ENCODE measurements at places on chromosomes 6 and 20.

GRCh38 chr6:46648869-46649492 lies 3.6 kb downstream of the CYP39A1 start:
- no peak for DNase-seq

DNA sequence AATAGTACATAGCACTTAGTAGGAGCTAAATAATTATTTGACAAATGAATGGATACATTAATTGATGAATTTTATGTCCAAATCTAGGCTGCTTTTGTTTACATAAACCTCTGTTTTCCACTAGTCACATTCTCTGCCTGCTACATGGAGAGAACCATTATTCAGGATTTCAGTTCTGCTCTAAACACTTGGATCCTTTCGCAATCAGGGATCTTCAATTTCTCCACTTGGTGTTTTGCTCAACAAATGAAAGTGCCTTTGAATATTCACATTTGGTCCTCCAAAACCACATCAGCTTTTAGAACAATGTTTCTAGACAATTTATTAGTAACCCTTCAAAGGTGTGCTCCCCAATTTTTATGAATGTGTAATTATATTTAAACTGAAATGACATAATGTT lies 30.6 kb upstream of the HLA-DQB1 start:
- DNase-seq = no peak

- DNase-seq = no peak
These were observed 149.7 kb downstream of the LRRC1 start for GRCh38 chr6:53944543-53944942.

GRCh38 chr6:17839513-17840223 lies 132.9 kb upstream of the NUP153 start:
- no peak for DNase-seq

DNA sequence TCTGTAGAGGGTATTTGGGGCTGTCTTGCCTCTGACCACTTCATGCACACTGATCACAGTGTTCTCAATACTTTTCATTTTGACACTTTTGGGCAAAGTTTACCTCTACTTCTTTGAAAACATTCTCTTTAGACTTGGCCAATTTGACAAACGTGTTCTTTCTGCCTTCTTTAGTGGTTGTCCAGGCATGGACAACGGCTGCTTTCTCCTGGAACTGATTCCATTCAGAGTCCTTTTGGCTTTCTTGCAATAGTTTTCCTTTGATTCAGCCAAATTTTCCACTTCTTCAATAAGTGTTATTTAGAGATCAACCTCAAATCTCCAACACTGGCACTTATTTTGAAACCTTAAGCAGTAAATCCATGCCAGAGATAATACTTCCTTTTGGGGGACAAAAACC lies 6.7 kb upstream of the CST9 start:
- DNase-seq = no peak

- DNase-seq = no peak
These were observed 43.9 kb downstream of the NCR2 start for GRCh38 chr6:41379306-41379705.

GRCh38 chr6:84847390-84848160 lies 83.2 kb upstream of the TBX18 start:
- DNase-seq = no peak

GRCh38 chr20:50396623-50397022 lies 113.6 kb upstream of the PTPN1 start:
- DNase-seq = no peak

DNA sequence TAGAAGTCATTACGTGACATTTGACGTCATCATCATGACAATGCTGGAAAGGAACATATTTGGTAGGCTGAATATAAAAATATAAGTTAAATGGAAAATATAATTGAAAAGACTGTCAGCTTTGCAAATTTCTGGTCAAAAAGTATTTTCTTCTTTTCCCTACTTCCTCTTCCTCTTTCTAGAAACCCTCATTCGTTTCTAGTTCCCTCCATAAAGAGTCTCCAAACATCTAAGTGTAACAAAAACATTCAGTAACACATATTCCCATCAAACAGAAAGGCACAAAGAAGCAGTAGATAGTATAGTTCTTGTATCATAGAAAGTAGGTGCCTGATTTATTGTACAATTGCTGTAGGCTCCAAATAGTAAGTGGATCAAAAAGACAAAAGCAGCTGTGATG lies 150.8 kb upstream of the FAM83B start:
- no peak for DNase-seq

- DNase-seq = no peak
These were observed 129.9 kb downstream of the EYA2 start for GRCh38 chr20:47024461-47024937.

- DNase-seq = no peak
These were observed 56.4 kb upstream of the NAA20 start for GRCh38 chr20:19960745-19961144.

DNA sequence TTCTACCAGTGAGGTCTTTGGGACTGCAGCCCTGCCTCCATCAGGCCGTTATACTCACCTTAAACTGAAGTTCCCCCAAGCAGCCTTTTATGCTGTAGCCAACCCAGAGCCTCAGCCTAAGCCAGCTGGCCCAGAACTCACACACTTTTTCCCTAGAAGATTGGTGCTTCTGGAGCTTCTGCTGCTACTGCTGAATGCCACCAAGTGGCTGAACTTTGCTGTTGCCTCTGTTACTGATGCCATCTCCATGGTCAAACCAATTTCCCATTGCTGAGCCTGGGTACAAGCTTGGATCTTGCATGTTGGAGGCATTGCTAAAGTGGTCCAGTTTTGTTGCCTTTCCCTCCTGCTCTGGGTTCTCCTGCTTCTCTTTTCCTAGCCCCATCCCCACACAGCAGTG lies 15.0 kb upstream of the TBX18 start:
- DNase-seq = no peak

DNA sequence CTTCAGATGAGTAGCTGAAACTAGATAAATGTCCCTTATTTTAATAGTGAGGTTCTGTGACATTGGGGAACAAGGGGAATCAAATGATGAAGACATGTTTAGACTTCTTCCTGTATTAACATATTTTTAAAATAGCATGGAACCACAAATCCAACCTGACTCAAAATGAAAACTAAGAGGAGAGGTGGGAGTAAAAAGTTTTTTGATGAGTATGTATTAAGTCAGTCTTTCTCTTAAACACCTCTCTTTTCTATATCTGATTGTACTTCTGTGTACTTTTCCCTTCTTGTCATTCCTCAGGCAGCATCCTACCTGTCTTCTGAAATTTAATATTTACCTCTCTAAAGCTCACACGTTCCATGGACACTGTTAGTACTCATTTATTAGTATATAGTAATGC lies 8.7 kb upstream of the SDHAF4 start:
- DNase-seq = no peak

DNA sequence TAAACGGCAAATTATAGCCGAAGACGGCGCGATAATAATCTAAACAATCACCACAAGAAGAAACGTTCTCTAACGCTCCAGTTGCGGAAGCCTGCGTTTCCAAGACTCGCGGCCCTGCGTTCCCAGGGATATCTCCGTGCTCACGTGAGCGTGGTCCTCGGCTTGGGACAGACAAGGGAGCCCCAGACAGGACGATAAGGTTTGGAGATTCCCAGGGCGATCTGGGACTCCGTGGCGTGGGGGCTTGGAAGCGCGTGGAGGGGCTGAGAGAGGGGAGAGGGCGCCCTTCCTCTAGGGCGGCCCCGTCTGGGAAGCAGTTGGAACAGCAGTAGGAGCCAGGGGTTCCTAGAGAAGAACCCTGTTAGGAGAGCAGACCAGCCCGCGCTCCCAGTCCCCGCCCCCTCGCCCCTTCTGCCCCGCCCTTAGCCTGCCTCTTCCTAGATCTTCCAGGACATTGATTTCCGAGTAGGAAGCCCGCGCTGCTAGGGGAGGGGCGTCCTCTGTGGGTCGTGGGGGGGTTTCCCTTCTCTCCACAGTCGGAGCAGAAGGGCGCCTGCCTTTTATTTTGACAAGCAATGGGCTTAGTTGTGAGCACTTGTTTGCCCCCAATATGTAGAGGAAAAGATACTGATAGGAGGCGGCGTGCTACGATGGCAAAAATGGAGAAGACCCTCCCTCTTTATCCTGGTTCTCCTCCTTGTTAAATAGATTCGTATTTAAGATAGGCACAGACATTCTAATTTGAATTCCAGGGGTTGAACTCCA lies 10.6 kb downstream of the NRN1 start:
- no peak for DNase-seq

- no peak for DNase-seq
These were observed 114.4 kb downstream of the CEBPB start for GRCh38 chr20:50304923-50305635.

DNA sequence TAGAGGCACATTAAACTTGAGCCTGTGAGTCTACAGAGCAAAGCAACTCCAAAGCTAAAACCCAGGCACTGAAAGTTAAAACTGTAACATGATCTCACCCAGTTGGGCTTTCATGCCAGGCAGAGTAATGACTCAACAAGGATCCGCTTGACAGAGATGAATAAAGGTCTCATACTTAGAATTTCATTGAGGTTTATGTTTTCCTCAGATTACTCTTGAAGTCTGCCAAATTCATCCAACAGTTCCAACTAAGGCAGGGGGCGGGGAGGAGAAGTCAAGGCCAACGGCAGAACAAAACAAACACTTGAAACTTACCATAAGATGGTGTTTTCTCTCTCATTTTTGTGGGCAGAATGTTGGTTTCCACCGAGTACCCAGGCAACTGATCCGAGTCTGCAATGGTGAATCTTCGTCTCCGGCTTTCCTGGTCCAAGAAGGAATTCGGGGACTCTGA lies 54.0 kb upstream of the IPCEF1 start:
- DNase-seq = no peak

DNA sequence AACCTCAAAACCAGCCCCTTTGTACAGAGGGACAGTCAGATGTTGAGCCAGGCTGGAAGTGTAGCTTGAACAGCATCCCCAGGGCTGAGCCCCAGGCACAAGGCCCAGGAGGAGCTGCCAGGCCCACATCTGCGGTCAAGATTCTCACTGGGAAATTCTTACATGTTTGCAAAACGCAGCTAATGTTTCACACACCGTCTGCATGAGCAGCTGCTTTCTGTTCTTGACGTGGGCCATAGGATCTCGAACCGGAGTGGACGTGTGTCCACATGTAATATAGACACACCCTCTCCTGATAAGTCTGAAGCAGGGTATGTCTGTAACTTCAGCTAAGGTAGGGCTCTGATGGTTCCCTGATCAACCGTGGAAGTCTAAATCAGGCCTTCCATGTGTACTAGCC lies 41.3 kb upstream of the TRAF3IP2 start:
- DNase-seq = no peak

GRCh38 chr6:70390067-70390466 lies 23.2 kb upstream of the FAM135A start:
- no peak for DNase-seq

Data from T-helper 17 cell (primary cell).